ENCODE measurements at places on chromosomes 13 and 19.

GRCh38 chr19:18639706-18640243 lies 2.9 kb downstream of the KLHL26 start:
- no peak for DNase-seq

DNA sequence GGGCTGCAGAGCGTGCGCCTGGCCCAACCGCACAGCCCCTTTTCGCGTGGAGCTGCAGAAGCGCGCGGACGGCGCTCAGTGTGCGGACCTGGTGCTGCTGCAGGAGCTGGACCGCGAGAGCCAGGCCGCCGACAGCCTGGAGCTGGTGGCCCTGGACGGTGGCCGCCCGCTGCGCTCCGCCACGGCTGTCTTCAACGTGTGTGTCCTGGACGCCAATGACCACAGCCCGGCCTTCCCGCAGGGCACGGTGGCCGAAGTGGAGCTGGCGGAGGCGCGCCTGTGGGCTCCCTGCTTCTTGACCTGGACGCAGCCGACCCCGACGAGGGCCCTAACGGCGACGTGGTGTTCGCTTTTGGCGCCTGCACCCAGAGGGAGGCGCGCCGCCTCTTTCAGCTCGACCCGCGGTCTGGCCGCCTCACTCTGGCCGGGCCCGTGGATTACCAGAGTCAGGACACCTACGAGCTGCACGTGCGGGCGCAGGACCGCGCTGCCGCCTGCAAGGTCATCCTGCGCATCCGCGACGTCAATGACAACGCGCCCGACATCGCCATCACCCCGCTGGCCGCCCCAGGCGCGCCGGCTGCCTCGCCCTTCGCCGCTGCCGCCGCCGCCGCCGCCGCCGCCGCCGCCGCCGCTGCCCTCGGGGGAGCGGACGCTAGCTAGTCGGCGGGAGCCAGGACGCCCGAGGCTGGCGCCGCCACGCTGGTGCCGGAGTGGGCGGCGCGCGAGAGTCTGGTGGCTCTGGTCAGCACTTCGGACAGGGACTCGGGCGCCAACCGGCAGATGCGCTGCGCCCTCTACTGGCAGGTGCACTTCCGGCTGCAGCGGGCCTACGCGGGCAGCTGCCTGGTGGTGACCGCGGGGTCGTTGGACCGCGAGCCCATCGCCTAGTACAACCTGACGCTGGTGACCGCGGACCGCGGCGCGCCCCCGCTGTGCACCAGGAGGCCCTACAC lies 172.2 kb downstream of the OLFM4 start:
- no peak for DNase-seq

DNA sequence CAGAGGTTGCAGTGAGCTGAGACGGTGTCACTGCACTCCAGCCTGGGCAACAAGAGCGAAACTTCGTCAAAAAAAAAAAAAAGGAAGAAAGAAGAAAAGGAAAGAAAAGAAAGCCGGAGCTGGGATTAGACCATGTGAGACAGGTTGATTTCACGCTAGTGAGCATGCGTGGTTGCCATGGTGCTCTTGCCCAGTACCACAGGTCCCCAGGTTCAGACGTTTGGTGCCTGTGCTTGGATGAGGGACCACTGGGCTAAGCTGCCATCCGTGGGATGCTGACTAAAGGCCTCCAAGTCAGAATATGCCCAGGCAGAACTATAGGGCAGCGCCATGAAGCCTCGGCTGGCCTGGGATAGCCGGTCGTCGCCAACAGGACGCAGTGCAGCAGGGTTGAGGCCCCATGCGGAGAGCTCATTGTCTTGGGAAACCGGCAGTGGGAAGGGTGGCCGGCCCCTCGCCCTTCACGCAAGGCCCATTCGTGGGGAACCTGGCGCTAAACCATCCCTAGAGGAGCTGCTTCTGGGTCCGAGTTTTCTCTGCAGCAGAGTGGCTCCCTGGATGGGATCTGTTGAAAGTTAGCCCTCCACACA lies 7.2 kb upstream of the TEX101 start:
- no peak for DNase-seq

DNA sequence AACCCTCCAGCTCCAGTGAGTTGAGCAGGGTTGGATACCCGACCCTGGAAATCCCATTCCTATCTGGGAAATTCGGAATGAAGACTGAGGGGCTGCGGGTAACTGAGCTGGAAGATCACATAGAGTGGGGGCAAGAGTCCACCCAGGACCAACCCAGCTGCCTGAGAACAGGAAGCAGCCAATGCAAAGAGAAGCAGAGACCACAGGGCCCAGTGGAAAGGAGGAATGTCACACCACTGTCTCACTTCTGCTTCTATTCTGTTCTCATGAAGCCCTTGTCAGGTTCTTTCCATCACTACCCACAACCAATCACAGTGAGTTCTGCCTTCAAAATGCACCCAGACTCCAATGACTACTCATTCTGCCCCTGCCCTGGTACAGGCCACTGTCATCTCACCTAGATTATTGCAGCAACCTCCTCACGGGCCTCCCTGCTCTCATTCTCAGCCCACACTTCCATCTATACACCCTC lies 15.3 kb downstream of the DYRK1B start:
- no peak for DNase-seq

- DNase-seq: no peak
Observed at GRCh38 chr19:34254698-34255432, 511 bp downstream of the GARRE1 start.

- DNase-seq: no peak
Observed at GRCh38 chr19:47363758-47364531, 14.8 kb downstream of the DHX34 start.

Data from activated naive CD8-positive, alpha-beta T cell treated with anti-CD3 and anti-CD28 coated beads, Interleukin-2, amount 50 U/mL, for 16 hours (primary cell).